ENCODE measurements at places on chromosomes 12 and 14.

- H3K36me3 ChIP-seq: no peaks in the 10 kb centered on the region
- H3K27ac ChIP-seq: peak overlapping the region; percentile 70
- no peak for DNase-seq
- H3K4me1 ChIP-seq: peaks cover 12% of the 10 kb centered on the region
- no peak overlapping the region for H3K4me3 ChIP-seq
Observed at GRCh38 chr12:38516418-38516817, 199.8 kb downstream of the ALG10B start.

- no peak overlapping the region for H3K4me3 ChIP-seq
- H3K27me3 ChIP-seq: no peaks in the 10 kb centered on the region
- no peak for DNase-seq
Observed at GRCh38 chr14:55803873-55804553, 224.0 kb downstream of the KTN1 start.

DNA sequence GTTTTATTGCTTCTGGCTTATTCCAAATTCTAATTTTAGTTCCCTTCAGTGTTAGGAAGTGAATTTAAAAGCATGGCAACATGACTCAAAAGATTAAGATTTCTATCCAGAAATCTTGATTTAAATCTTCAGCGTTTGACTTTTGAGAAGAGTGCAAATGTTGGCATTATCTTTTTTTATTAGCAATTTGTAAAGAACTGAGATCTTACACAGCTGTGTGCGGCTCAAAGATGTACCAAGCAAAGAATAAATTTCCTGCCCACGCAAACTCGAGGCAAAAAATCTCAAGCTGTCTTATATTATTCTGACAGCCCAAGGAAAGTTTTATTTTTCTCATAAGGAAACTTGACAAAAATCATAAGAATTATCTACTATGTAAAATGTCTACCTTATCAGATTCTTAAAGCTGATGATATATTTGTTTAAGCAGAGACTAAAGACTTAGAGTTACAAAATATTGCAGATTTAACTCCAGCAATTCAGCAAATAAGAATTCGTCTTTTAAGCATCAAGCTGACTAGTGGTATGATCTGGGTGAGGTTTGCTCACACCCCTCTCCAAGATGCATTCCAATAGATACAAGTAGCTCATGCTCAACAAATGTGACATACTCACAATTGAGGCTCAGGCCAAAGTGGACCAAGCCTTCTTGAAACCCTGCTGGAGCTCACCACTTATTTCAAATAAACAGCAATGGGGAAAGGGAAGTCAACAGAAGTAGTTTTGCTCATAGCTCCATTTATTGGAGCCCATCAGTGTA is 47.4 kb upstream of the POC1B start:
- H3K36me3 ChIP-seq: no peaks in the 10 kb centered on the region
- H3K4me3 ChIP-seq: no peak overlapping the region
- no peaks in the 10 kb centered on the region for H3K27me3 ChIP-seq
- no peak for DNase-seq

- no peaks in the 10 kb centered on the region for H3K27me3 ChIP-seq
- no peak overlapping the region for H3K27ac ChIP-seq
- H3K36me3 ChIP-seq: no peaks in the 10 kb centered on the region
- no peak overlapping the region for H3K4me3 ChIP-seq
Observed at GRCh38 chr12:67803278-67803993, 154.9 kb downstream of the DYRK2 start.

GRCh38 chr12:120399531-120399930 is 30.6 kb upstream of the MSI1 start:
- H3K36me3 ChIP-seq: no peaks in the 10 kb centered on the region
- H3K27ac ChIP-seq: no peak overlapping the region
- peaks cover 22% of the 10 kb centered on the region for H3K4me1 ChIP-seq
- H3K4me3 ChIP-seq: no peak overlapping the region
- DNase-seq: no peak

DNA sequence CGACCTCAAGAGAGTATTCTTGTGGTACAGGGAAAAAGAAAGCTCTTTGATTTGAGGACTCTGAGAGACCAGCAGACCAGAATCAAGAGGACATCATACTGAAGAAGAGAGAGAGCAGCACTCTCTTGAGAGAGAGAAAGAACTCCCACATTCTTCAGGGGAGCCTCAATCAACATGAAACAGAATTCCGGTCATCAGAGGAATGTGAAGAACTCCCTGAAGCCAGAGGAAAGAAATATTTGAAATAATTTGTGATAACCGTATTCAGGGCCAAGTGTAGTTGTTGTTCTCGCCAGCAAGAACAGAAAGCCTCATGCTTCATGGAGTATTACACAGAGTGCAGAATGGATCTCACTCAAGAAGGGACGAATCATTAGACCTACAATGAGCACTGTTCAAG is 363.8 kb upstream of the TMEM132C start:
- no peaks in the 10 kb centered on the region for H3K4me1 ChIP-seq
- no peak overlapping the region for H3K4me3 ChIP-seq
- no peaks in the 10 kb centered on the region for H3K36me3 ChIP-seq
- DNase-seq: no peak

DNA sequence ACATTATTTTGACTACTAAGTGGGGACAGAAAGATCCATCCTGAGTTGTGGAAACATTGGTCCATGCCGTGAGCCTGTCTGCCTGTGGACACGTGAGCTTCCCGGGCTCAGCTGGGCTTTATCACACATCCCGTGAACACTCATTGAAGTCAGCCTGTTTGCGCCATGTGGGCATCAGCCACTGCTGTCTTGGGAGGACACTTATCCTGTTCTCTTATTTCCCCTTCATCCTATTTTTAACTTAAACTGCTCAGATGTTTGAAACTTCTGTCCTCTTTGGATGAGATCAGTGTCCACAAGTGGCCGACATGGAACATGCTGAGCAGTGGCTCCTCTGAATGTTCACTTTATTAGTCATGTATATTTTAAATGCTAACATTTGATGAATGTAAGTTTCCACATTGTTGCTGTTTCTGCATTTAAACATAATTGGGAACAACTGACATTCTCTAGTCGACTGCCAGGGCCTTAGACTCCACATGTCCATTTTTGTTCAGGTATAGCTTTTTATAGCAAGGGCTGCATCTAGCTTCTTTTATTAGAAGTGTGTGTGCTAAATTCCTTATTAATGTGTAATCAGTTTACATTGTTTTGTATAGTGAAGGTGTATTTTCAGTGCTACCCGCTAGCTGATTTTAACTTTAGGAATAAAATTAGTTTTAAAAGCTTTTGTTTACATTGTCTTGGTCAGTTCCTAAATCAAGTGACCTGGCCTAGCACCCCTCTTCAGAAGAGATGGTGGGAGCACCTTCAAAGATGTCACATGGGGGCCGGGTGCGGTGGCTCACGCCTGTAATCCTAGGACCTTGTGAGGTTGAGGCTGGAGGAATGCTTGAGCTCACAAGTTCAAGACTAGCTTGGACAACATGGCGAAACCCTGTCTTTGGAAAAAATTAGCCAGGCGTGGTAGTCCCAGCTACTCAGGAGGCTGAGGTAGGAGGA is 24.0 kb downstream of the RNF34 start:
- H3K27me3 ChIP-seq: no peaks in the 10 kb centered on the region
- no peak overlapping the region for H3K27ac ChIP-seq
- H3K4me1 ChIP-seq: no peaks in the 10 kb centered on the region
- peaks cover 19% of the 10 kb centered on the region for H3K36me3 ChIP-seq
- DNase-seq: no peak

- H3K27me3 ChIP-seq: peaks cover 2% of the 10 kb centered on the region
- H3K27ac ChIP-seq: no peak overlapping the region
- H3K4me3 ChIP-seq: no peak overlapping the region
- DNase-seq: no peak
- no peaks in the 10 kb centered on the region for H3K36me3 ChIP-seq
Observed at GRCh38 chr14:76428611-76429010, 52.7 kb downstream of the ESRRB start.

DNA sequence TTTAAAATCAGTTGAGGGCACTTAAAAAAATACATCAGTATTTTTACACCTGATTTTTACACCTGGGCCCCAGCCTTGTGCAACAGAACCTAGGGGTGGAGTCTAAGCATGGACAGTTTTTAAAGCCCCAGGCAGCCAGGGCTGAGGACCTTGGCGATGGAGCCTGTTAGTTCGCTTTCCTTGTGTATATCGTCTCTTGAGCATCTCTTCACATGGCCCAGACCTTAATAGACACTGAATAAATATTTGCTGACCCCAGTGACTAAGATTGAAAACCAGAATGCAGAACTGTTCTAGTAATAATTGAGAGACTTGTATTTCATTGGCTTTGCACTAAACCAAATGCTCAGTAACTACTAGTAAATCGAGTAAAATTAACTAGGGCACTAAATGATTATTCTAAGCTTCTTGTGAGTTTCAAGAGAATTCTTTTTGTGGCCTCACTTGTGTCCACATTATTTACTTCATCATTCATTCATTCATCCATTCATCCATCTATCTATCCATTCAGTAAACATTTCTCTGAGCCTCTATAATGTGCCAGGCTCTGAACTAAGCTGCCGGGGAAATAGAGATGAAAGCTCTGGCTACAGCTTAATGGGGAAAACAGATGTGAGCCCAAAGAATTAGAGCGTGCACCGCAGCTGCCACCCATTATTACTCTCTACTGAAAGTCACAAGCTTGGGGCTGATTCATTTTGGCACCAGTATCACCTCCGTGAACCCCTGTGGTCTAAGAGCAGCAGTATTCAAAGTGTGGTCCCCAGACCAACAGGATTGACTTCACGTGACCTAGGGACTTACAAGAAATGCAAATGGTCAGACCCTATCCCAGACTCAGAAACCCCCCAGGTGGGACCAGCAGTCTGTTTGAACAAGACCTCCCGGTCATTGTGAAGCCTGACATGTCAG is 30.7 kb upstream of the BCL7A start:
- DNase-seq: no peak
- H3K36me3 ChIP-seq: no peaks in the 10 kb centered on the region
- peak overlapping the region; percentile 19 for H3K27ac ChIP-seq
- no peak overlapping the region for H3K4me3 ChIP-seq
- peaks cover 13% of the 10 kb centered on the region for H3K4me1 ChIP-seq
- H3K27me3 ChIP-seq: no peaks in the 10 kb centered on the region

DNA sequence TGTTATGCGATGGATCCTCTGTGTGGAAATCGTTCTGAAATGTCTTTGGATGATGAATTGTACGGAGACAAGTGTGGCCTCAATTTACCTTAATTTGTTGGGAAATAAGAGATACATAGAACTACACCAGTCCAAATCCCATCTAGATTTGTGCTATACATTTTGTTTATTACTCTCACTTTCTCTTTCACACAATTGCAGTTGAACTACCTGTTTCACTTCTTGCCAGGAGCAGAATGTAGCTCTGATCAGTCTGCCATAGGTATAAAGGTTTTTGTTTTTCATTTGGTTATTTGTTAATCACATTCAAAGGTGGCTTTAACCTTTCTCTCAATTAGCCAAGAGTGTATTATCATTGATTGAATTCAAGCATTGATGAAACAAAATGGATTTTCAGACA is 268.2 kb downstream of the SNAPC1 start:
- H3K36me3 ChIP-seq: no peaks in the 10 kb centered on the region
- H3K4me3 ChIP-seq: no peak overlapping the region
- peaks cover 16% of the 10 kb centered on the region for H3K4me1 ChIP-seq
- no peak for DNase-seq

DNA sequence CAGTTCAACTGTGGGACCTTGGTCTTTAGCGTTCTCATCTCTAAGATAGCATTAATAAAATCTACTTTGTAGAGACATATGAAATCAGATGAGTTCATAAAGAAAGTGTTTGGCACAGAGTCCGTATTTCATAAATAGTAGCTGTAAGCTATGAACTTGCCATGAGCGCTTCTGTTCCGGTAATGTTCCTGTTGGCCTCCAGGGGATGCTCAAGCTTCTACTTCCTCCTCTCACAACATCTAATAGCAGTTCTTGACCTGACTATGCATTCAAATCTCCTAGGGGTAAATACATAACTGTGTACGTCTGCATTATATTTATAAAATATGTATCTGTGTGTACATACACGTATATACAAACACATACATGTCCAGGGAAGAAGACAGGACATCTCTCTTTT is 288.2 kb upstream of the TMPO start:
- no peaks in the 10 kb centered on the region for H3K36me3 ChIP-seq
- no peak for DNase-seq
- H3K4me1 ChIP-seq: peaks cover 27% of the 10 kb centered on the region
- H3K27me3 ChIP-seq: no peaks in the 10 kb centered on the region

- H3K27ac ChIP-seq: no peak overlapping the region
- H3K36me3 ChIP-seq: no peaks in the 10 kb centered on the region
- DNase-seq: no peak
- H3K4me1 ChIP-seq: peaks cover 13% of the 10 kb centered on the region
Observed at GRCh38 chr14:33780035-33780434, 170.8 kb downstream of the EGLN3 start.

GRCh38 chr12:4979737-4980136 is 63.9 kb upstream of the KCNA5 start:
- DNase-seq: no peak
- H3K36me3 ChIP-seq: no peaks in the 10 kb centered on the region
- peaks cover 80% of the 10 kb centered on the region for H3K27me3 ChIP-seq
- no peaks in the 10 kb centered on the region for H3K4me1 ChIP-seq
- H3K27ac ChIP-seq: no peak overlapping the region

DNA sequence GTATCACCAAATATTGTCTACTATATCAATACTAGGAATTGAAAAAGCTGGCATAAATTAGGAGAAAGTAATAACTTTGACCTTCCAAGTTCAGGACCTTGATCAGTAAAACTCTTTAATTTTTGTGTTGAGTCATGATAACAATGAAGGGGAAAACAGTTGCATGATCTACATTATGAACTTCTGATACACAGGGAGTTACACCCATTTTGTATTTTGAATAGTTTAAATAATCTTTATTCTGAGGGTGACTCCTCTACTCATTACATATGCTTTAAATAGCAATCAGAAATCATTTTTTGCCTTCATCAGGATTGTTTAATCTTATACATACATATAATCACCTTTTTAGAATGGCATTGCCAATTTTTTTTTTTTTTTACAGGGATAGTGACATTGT is 492.5 kb downstream of the NAV3 start:
- no peak overlapping the region for H3K27ac ChIP-seq
- H3K27me3 ChIP-seq: no peaks in the 10 kb centered on the region
- H3K36me3 ChIP-seq: no peaks in the 10 kb centered on the region
- no peak overlapping the region for H3K4me3 ChIP-seq

DNA sequence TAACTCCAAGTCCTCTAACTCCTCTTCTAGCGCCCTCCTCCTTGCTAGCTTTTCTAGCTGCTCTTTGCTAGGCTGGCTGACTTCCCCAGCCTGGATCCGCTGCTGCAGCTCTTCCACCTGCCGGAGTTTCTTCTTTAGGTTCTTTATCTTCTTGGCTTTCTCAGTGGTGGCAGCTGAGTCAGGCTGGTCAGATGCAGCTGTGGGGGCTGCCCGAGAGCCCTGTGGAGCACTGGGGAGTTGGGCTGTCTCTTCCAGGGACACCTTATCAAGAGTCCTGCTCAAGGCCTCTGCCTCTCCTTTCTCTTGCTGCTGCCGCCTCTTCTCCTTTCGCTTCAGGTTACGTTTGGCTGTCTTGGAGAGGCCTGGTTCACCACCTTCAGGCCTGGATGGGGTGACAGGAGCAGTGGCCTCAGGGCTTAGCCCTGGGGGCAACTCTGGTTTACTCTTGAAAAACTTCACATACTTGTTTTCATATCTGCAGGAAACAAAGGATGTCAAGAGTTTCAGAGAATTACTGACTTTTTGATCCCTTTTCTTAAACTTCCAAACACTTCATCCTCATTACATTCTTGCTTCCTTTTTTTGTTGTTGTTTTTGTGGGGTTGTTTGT is 25.7 kb downstream of the PYM1 start:
- no peak overlapping the region for H3K27ac ChIP-seq
- no peaks in the 10 kb centered on the region for H3K4me1 ChIP-seq
- H3K27me3 ChIP-seq: no peaks in the 10 kb centered on the region
- no peak overlapping the region for H3K4me3 ChIP-seq
- no peak for DNase-seq
- peaks cover 15% of the 10 kb centered on the region for H3K36me3 ChIP-seq

- no peak overlapping the region for H3K27ac ChIP-seq
- peaks cover 2% of the 10 kb centered on the region for H3K4me1 ChIP-seq
- no peak overlapping the region for H3K4me3 ChIP-seq
- no peak for DNase-seq
Observed at GRCh38 chr12:129337413-129337812, 484.1 kb downstream of the GLT1D1 start.

All from progenitor cell of endocrine pancreas (in vitro differentiated cells).